Dermis lymphatic vessel endothelial cell (primary cell): ENCODE measurements at places on chromosomes 2 and 18. TPM values are rescaled to one million over a fixed set of nuclear protein-coding genes. Genes with fewer than 3 reads are reported as not detected.

SCN9A gene
- total RNA-seq = 0.54 and 0.86 TPM in 2 replicates

VIT gene
- under 0.01 TPM in 1 of 2 replicates, not detected in the other for total RNA-seq

FNDC4 gene
- 8.3 and 9.5 TPM in 2 replicates for total RNA-seq

TMEM37 gene
- not detected in 2 replicates for total RNA-seq

LRRTM1 gene
- total RNA-seq = not detected in 2 replicates

CXCR1 gene
- not detected in 2 replicates for total RNA-seq

SEMA4F gene
- total RNA-seq = 1.3 and 3.1 TPM in 2 replicates

TBR1 gene
- under 0.01 and 0.09 TPM in 2 replicates for total RNA-seq

RAX gene
- not detected in 2 replicates for total RNA-seq

FEV gene
- not detected in 2 replicates for total RNA-seq

CCDC85A gene
- 0.69 and 1.5 TPM in 2 replicates for total RNA-seq

INO80B gene
- 8.0 and 9.0 TPM in 2 replicates for total RNA-seq

UGT1A10 gene
- not detected in 2 replicates for total RNA-seq

GPR39 gene
- under 0.01 TPM in 1 of 2 replicates, not detected in the other for total RNA-seq

ITGB6 gene
- not detected in 2 replicates for total RNA-seq

SPR gene
- total RNA-seq = 35.9 and 46.7 TPM in 2 replicates

IL1A gene
- total RNA-seq = not detected in 2 replicates

BCL11A gene
- 0.65 and 1.4 TPM in 2 replicates for total RNA-seq

RAD51AP2 gene
- not detected in 2 replicates for total RNA-seq

SNRNP27 gene
- 22.2 and 24.2 TPM in 2 replicates for total RNA-seq

G6PC2 gene
- not detected in 2 replicates for total RNA-seq

ZNF385B gene
- total RNA-seq = not detected in 2 replicates

C1GALT1C1L gene
- total RNA-seq = 0.09 TPM in 1 of 2 replicates, not detected in the other

NT5DC4 gene
- not detected in 2 replicates for total RNA-seq

SH3RF3 gene
- 4.6 and 7.0 TPM in 2 replicates for total RNA-seq

TACR1 gene
- total RNA-seq = not detected in 2 replicates

ADGRF3 gene
- under 0.01 and 0.09 TPM in 2 replicates for total RNA-seq

TCF7L1 gene
- 4.3 and 5.2 TPM in 2 replicates for total RNA-seq

TEX44 gene
- total RNA-seq = not detected in 2 replicates

SLC38A11 gene
- total RNA-seq = not detected in 2 replicates

NBEAL1 gene
- total RNA-seq = 25.6 and 28.5 TPM in 2 replicates

PRSS56 gene
- not detected in 2 replicates for total RNA-seq

DLGAP1 gene
- total RNA-seq = 0.09 and 0.11 TPM in 2 replicates
